Activated CD4-positive, alpha-beta T cell treated with anti-CD3 and anti-CD28 coated beads for 4 hours (primary cell): ENCODE measurements at places on chromosomes 16 and 17.

- no peak for DNase-seq
These were observed 75.8 kb upstream of the ZNF469 start for GRCh38 chr16:88306860-88307545.

GRCh38 chr17:36732351-36732750, 131.0 kb downstream of the MRM1 start:
- no peak for DNase-seq

DNA sequence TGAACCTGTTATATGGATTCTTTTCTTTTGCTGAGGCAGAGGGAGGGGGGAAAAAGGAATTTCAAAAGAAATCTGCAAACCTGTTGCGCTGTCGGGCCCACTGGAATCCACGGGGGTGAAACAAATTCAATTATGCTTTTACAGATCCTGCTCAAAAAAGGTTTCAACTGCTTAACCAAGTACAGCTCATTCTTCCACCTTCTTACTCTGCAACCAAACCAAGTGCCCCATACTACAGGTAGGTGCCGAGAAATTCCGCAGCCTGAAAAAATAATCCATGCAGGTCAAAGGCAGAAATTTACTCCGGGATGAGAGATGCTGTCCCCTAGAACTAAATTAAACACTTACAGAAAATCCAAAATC, 416 bp downstream of the RNF43 start:
- no peak for DNase-seq

DNA sequence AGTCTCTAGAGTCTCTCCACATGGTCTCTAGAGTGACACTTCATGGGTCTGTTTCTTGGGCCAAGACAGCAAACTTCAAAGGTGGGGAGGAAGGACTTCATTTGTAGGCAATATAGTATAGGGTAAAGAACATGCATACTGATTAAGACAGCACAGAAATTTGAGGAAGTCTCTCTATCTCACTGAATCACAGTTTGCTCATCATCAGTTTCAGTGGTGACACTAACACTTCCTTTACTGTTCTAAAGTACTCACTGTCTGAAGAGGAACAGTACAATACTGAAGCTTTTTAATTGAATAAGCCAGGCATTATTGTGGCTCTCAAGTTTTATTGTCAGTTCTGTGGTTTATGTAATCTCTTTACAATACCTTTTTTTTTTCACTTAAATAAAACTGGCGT, 656.4 kb upstream of the CDH8 start:
- no peak for DNase-seq

- DNase-seq: no peak
These were observed 157.9 kb downstream of the WWOX start for GRCh38 chr16:78257376-78257728.

DNA sequence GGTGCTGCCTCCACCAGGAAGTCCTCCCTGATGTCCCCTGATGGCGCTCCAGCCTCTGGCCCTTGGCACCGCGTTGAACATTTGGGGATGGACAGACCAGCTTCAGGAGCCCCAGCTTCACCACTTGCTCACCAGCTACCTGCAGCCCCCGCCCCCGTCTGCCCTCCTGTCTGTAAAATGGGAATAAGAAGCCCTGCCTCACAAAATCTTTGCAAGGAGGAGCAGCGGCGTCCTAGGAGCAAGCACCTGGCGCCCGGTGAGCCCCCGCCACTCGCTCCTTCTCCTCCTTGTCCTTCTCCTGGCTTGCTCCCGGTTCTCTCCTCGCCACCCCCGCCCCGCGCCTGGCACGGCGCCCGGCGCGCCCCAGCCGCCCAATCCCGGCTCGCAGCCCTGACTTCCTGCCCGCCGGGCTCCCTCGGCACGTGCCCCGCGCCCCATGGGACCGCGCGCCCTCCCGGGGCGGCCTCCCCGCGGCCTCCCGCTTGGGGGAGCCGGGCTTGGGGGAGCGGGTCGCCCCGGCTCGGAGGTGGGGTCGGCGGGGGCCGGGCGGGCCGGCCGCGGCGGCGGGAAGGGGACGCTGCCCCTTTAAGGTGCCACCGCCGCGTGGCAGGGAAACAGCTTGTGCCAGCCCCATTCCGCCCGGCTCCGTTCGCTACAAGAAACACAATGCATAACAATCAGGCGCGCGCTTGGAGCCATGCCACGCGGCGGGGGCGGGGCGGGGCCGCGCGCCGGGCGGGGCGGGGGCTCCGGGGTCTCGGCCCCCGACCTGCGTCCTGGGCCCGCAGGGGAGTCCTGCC, 9.1 kb upstream of the PPP1R1B start:
- peak; percentile 65 for DNase-seq

DNA sequence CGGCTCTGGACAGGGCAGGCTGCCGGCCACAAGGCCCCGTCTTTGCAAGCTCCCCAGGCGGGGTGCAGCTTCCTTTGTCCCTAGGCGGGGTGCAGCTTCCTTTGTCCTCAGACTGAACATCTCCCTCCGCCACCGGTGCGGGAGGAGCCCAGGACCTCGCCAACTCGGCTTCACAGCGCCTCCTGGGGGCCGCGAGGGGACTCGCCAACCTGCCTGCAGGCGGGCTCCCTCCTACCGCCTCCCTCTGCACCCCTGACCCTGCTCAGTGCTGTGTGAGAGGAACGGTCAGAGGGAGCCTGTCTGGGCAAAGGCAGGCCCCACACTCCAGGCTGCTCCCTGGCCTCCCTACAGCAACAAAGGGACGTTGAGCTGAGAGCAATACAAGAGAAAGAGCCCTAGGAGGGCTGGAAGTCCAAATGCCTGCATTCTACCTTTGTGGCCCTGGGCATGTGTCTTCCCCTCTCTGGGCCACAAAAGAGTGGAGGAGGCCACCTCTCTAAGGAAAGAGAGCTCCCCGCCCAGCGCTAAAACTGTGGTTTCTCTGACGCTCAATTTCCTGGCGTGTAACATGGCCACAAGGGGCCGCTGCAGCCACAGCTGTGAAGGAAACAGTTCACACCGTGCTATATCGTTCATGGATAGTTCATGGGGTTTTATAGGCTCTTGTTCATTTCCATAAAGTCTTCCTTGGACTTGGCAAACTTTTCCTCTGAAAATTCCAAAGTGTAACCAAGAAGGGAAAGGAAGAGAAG, 20.9 kb upstream of the KRT19 start:
- peak; percentile 80 for DNase-seq

GRCh38 chr16:85612801-85613603, at the start of gene GSE1:
Gene GSE1 (plus strand): TSS chr16:85613322. CDS start chr16:85613392, 70 bp downstream.
- peak; percentile 39 for DNase-seq

- no peak for DNase-seq
These were observed 52.6 kb downstream of the PLCG2 start for GRCh38 chr16:81831722-81832126.

GRCh38 chr17:72476575-72476986, 355.8 kb downstream of the SOX9 start:
- DNase-seq: no peak

DNA sequence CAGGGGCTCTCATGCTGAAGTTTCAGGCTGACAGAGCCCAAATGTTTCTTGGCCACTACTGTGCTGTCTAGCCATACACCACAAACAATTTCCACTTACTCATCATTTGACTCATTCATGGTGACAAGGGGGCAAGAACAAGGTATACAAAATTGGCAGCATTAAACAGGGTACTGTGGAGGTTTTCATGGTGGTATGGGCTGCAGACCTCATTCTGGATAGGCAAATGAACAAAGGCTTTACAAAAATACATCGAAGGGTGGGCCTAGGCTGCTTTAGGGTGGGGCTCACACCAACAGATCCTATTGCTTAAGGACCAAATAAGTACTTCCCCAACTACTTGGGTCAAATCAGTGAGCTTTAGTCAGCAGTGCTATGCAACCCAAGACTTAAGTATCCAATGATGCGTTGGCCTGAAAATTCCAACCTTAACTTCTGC, 53.0 kb downstream of the N4BP1 start:
- DNase-seq: peak; percentile 37

GRCh38 chr16:27048316-27048715, 18.4 kb upstream of the C16orf82 start:
- DNase-seq: no peak

GRCh38 chr17:8724451-8724850, 20.2 kb downstream of the CCDC42 start:
- no peak for DNase-seq

- no peak for DNase-seq
These were observed 9.5 kb downstream of the DEF8 start for GRCh38 chr16:89958068-89958467.

- DNase-seq: no peak
These were observed 11.8 kb downstream of the HMOX2 start for GRCh38 chr16:4487955-4488498.

DNA sequence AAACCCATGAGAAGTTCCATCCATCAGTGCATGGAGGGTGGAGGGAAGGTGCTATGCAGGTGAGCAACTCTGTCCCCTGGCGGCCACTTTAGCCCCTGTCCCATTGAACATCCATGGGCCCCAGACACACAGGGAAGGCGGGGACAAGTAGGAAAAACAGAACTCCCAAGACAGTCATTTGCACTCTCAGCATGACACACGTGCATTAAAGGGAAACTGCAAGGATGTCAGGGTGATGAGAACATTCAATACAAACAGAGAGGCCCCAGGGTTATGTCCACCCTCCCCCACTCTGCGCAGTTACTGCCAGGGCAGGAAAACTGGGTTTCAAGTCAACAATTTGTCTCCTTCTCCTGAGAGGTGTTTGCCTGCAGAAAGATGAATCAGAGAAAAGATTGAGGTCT, 44.0 kb upstream of the AKTIP start:
- no peak for DNase-seq

DNA sequence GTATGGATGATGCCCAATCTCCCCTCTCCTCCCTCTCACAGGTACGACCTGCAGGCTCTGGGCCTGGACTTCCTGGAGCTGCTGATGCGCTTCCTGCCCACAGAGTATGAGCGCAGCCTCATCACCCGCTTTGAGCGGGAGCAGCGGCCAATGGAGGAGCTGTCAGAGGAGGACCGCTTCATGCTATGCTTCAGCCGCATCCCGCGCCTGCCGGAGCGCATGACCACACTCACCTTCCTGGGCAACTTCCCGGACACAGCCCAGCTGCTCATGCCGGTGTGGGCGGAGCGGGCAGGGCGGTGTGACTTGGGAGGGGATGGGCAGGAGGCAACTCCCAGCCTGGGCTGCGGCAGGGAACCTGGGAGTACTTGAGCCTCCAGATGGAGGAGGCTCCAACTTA, 18.1 kb downstream of the SPATA32 start:
- no peak for DNase-seq

DNA sequence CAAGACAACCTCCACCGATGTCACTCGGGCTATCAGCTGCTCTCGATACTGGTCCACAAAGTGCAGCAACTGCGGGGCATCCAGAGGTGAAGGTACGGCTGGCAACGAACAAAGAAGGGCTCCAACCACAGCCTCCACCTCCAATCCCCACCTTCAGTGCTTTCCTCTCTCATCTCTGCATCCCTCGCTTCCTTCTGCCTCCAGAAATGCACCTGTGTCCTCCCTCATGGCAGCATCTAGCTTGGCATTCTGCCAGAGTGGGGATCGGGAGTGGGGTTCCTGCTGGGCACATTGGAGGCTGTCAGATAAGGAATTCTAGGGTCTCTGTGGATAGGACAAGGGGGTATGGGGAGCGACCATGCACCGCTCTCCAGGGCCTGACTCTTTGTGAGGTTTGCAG, 28.6 kb downstream of the MIS12 start:
- no peak for DNase-seq

GRCh38 chr16:65003621-65004020, 118.2 kb downstream of the CDH11 start:
- DNase-seq: no peak

- no peak for DNase-seq
These were observed 21.6 kb downstream of the SPOP start for GRCh38 chr17:49656247-49656646.

DNA sequence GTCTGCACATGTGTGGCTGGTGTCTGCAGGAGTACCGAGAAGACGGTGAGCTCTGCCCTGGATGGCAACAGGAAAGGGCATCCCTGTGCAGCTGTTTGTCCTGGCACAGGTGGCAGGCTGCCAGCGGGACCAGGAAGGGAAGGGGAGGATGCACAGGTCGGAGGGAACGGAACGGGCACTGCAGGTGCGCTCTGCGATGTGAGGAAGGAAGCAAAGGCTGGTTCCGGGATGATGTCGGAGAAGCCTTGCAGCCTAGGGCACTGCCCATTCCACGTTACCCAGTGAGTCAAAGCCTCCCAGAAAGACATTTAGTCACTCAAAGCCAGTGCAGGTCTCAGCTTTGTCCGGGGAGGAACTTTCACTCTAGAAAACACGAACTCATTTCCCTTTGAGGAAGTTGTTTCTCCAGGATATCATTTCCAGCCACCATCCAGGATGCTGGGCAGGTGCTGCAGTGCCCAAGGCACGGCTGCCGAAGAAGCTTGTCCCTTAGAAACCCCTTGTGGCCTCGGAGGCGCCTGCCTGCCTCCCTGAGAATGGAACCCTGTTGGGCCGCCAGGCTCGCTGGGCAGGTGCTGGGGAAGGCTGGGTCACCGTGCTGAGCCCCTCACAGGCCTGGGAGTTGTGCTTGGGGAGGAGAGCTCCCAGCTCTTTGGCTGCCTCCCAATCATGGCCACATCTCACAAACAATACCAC, 4.5 kb upstream of the TMEM235 start:
- no peak for DNase-seq

DNA sequence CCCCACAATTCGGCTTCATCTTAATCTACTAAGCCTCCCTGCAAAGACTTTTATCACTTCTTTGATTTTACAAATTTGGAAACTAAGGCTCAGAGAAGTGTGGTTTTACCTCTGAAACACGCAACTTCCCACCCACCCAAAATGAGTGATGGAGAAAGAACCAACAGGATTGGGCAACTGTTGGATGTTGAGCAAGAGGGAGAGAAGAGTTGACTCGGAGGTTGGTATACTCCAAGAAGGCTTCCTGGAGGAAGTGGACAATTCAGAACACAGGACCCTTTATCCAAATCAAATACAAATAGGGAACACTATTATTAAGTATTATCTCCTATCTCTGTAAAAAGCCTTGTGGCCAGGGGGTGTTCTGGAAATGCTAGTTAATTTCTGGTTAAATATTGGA, 323.0 kb downstream of the C16orf95 start:
- no peak for DNase-seq

DNA sequence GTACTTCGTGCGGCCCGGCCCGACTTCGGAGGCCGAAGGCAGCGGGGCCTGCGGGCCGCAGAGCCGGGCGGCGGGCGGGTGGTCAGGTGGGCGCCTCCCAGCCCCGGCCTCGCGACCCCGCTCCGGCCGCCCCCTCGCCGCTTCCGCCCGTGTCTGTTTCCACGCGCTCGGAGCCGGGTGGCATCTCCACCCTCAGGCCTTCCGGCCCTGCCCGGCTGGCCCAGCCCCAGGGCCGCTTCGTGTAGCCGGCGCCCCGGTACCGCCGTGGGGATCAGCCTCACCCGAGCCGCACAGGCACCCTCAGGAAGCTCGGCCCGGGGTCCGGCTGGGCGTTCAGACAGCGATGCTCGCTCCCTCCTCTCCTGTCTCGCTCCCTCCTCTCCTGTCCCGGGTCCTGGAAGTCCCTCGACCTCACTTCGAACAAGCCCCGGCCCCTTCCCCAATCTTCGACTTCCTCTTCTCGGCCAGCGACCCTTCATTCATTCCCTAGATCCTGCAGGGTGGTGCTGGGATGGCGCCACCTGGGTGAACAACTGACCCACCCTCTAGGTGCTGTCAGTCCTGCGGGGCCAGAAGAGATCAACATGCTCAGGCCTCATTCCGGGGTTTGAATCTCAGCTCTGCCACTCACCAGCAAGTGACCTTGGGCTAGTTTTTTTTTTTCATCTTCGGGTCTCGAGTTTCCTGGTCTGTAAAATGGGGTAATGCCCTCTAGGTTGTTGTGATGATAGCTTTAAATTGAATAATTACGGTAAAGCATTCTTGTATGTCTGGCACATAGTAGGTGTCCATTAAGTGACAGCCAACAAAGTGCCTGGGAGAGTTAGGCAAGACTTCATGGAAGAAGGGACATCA, 610 bp downstream of the VPS4A start:
- DNase-seq: peak; percentile 30

- no peak for DNase-seq
These were observed 9.4 kb downstream of the HSPB9 start for GRCh38 chr17:42131981-42132432.
